ENCODE measurements at places on chromosomes 5 and 9.
A peak's percentile ranks its signal among the peaks of the same experiment; 100 is the strongest.

DNA sequence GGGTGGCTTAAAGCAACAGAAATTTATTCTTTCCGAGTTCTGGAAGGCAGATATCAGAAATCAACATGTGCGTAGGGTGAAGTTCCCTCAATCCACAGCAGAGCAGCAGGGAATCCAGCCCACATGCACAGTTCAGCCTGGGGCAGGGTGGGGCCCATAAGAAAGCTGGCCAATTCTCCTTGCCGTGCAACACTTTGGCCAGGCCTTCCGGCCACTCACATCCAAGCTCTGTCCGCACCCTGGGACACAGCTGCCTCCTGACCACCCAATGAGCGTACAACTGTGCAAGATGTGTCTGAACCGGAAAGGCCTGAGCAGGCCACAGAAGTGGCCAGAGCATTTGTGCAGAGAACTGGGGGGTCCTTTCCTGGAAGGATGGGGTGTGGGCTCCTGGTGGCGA lies 274.9 kb downstream of the GADD45G start:
- no peak for DNase-seq

GRCh38 chr5:130290219-130290618 lies 386.0 kb downstream of the CHSY3 start:
- DNase-seq = no peak

DNA sequence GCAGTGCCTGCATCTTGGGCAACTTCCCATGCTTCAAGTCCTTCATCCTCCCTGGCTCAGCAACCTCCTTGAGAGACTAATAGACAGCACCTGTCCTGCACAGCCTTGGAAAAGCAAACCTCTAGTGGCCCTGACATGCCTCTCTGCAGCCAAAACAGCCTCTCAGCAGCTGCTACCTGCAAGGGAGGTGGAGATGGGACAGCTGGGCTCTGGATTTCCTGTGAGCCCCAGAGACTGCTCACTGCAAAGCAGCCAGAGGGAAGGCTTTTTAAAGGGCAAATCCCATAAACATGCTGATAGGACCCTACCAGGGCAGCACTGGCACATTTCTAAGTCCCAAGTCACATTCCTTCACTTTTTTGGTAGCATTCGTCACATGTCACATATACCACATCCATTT lies 31.5 kb upstream of the MYORG start:
- no peak for DNase-seq

DNA sequence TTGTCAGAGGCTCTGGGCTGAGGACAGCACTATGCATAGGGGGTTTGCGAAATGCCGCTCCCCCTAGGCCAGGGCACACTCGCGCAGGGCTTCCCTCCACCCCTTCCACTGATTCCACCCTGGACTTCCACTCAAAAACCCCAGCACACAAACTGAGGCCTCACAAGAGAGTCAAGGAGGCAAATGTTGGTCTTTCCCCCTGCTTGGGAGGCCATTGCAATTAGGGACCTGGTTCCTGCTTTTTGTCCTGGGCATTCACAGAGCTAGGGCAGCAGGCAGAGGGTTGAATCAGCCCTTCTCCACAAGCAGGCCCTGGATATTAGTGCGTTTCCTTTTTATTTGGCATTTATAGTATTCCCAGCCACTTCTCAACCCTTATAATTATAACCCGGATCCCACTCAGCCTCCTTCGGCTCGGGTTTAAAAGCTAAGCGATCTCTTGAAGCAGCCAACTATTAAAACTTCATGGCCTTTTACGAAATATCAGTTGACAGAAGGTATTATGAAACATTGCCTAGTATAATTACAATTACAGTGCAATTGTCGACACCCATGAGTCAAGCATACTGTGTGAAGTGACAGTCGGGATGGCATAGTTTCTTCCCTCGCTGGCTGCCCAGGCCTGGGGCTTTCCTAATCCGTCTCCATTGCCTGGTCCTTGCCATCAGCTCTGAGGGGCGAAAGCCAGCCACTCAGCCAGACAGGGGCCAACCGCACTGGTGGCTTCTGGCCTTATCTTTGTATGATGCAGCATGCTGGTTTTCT lies 285.5 kb upstream of the MAP3K1 start:
- DNase-seq = peak; percentile 61

DNA sequence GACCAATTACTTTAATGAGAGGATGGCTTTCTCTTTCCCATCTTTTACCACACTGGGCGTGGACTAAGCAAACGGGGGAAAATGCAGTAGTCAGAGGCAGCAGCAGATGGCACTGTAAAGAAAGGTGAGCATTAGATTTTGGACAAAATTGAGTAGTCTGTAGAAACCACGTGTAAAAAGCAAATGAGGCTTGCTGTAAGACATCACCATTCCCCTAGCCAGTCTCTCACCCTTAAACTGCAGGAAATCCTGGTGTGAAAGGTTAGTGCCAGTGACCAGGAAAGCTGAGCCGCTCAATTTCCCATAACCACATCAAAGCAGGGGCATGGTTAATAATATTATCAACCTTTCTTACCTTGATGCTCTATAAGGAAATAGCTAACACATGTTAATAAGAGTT lies 31.8 kb downstream of the SPATA31C2 start:
- peak; percentile 14 for DNase-seq

- DNase-seq = no peak
These were observed 35.5 kb downstream of the PLGRKT start for GRCh38 chr9:5402217-5402616.

DNA sequence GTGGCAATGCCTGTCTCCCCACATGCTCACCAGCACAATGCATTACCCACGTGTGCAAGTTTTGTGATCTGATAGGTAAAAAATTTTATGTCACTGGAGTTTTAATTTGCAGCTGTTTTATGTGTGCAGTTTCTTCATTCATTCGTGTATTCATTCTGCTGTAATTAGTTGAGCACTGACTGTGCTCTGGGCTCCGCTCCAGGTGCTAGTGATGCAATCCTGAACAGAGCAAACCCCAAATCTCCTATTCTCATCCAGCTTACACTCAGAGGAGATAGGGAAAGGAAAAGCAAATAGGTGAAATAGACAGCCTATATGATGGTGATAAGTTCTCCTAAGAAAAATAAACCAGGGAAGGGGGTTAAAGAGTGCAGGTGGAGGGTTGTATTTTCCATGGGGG lies 148.4 kb downstream of the TENT4A start:
- DNase-seq = no peak

GRCh38 chr5:10393491-10393890 lies 40.0 kb downstream of the MARCHF6 start:
- no peak for DNase-seq

GRCh38 chr5:111425205-111425604 lies 87.1 kb downstream of the STARD4 start:
- no peak for DNase-seq

- DNase-seq = peak; percentile 2
These were observed 1129.2 kb downstream of the DTWD2 start for GRCh38 chr5:117859176-117859575.

DNA sequence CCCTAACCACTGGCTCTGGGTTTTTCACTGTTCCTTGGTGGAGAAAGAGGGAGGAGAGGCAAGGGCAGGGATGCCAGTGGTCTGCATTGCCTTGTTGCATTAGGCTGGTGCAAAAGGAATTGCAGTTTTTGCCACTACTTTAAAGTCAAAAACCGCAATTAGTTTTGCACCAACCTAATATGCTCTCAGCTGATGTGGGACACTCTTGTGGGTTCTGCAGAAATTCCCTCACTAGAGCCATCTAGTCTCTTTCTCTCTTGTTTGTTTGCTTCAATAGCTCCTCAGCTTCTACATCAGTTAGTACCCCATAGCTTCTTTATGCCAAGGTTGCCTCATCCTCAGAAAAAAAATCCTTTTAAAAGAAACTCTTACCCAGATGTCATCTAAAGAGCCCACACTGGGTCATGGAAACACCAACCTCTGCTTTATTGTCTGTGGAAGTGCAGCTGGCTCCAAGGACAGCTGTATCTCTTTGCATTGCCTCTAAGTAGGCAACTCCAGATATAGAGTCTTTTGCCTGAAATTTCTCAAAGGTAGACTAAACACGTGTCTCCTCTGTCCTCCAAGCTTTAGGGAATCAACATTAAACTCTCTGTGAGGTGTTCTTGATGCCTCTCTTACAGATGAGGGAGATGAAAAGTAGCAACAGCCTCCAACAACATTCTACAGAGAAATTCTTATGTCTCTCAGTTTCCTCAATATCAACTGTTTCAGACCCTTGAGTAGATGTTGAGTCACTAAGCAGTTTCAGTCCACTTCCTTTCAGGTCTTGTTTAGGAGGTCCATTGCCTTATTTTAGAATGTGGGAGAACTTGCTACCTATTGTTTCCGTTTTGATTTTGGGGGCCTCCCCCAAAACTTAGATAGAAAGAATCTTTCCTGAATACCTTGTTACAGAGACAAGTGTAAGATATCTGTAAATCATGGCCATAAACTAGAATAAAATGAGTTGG lies 84.9 kb upstream of the MEF2C start:
- no peak for DNase-seq

DNA sequence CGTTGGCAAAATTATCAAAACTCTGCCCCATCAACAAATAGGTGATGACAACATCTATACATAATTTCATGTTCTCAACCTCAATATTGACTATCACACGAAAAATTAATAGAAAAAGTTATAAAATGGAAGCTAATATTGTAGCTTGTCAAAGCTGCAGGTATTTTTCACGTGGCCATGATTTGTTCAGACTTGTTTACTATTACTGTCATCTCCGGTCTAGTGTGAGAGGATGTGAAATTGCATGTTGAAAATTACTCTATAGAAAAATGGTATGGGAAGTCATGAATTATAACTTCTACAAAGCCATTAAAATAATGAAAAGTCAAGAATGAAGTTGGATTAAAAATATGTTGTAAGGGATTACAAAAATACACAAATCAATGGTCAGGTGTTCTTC lies 385.8 kb downstream of the PTPRD start:
- no peak for DNase-seq

DNA sequence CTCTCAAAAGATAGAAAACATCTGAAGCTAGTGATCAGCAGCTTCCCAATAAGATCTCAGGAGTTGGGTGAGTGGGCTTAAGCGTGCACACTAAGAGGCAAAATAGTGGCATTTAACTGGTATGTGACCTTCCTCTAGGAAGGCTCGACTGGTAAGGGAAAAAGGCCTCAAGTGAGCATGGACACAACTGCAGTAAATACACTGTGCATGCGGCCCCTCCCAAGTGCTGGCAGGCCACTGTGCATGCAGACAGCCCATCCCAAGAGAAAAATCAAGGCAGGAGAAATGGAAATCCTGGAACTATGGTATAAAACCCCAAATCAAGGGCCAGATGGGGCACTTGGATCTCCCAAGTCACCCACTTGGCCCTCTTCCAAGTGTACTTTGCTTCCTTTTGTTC lies 112.7 kb downstream of the SMC2 start:
- DNase-seq = no peak

- DNase-seq = no peak
These were observed 30.6 kb downstream of the TTC39B start for GRCh38 chr9:15276328-15276938.

GRCh38 chr5:60340965-60341471 lies 358.9 kb downstream of the DEPDC1B start:
- DNase-seq = no peak

DNA sequence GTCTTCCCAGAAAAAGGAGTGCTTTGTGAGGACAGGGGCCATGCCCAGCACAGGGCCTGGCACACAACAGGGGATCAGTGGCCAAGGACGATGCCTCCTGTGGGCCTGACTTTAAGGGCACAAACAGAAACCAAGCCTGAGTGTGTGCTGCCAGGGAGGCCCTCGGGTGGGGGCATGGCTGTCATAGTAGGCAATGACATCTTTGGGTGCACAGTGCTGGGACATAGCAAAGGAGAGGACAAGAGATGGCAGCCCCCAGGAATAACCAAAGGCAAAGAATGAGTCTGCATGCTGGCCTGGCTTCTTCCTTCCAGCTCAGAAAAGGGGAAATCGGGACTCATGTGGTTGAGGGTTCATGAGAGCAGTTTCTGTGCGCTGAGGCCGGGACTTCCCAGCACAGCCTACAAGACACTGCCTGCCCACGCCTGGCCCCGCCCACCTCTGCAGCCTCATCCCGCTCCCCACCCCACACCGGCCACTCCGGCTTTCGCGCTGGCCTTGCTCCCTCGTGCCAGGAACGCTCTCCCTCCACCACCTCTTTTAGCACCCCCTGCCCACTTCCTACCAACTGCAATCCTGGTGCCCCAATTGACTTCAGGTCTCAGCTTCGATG lies 13.8 kb upstream of the LHX2 start:
- peak; percentile 93 for DNase-seq

DNA sequence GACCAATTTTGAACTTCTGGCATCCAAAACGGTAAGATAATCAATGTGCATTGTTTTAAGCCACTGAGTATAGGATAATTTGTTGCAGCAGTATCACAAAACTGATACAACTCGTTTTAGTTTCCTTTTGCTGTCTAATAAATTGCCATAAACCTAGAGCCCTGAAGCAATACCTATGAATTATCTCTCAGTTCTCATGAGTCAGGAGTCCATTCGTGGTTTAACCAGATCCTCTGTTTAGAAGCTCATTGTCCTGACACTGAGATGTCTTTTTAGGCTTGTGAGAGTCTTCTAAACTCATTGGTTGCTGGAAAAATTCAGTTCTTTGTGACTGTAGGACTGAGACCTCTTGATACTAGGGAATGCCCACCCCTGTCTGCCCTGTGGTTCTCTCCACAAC lies 262.9 kb downstream of the SEMA5A start:
- DNase-seq = no peak

- DNase-seq = no peak
These were observed 8.7 kb upstream of the IL7R start for GRCh38 chr5:35847961-35848360.

GRCh38 chr5:11905206-11905605 lies 960 bp upstream of the CTNND2 start:
- no peak for DNase-seq

DNA sequence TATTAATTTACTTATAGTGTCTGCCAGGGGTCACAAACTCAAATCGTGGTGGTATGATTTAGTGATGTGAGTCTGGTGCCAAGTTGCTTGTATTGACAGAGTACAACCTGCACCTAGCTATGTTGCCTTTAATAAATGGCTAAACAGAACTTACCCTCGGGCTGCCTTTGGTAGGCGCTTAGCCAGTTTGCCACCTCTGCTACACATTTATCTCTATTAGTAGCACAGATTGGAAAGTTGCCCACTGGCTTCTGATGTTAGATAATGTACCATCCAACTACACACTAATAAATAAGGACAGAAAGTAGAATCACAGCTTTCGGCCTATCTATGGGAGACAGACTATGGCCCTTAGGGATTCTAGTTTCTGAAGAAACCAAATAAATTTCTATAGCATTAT lies 368.4 kb downstream of the MAN2A1 start:
- DNase-seq = no peak

DNA sequence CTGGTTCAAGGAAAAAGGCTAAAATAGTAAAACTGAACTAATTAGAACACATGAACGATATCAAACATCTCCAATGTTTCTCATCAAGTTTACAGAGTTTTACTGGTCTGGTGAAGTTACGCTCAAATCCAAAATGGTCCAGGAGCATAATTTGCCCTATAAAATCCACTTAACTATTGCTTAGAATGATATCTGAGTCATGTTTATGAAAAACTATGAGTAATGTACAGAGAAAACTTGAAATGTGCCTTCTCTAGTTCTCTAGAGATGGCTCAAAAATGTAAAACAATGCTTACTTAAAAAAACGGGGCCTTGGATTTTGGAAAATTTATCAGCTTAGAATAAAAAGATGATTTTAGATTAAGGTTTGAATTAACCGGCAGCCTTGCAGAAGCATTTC lies 108.1 kb downstream of the FBXW11 start:
- no peak for DNase-seq

GRCh38 chr9:91033270-91033669 lies 231.7 kb downstream of the SYK start:
- DNase-seq = no peak

- no peak for DNase-seq
These were observed 95.0 kb downstream of the MRPL36 start for GRCh38 chr5:1704676-1705075.

- DNase-seq = peak; percentile 80
These were observed 47.0 kb downstream of the KCNV2 start for GRCh38 chr9:2764353-2764752.

GRCh38 chr9:10443181-10443867 lies 169.5 kb downstream of the PTPRD start:
- DNase-seq = no peak
